A549 treated with CORT108297 at 1 μM for 4 hours (cell line): ENCODE measurements at places on chromosomes 2 and 18. TPM values are rescaled to one million over a fixed set of nuclear protein-coding genes. Genes with fewer than 3 reads are reported as not detected.

SKOR2 gene
- not detected in 5 replicates for total RNA-seq

SPOPL gene
- 7.0 to 9.9 TPM (median 8.4 TPM) in 5 replicates for total RNA-seq

PPP1R1C gene
- 1.6 to 2.2 TPM (median 1.8 TPM) in 5 replicates for total RNA-seq

REG3A gene
- total RNA-seq = not detected in 5 replicates

C1D gene
- 34.9 to 60.9 TPM (median 35.6 TPM) in 5 replicates for total RNA-seq

LIMS2 gene
- 5.4 to 7.6 TPM (median 6.6 TPM) in 5 replicates for total RNA-seq

DGUOK gene
- 146 to 161 TPM (median 148 TPM) in 5 replicates for total RNA-seq

CERKL gene
- total RNA-seq = 0.18 to 0.41 TPM (median 0.35 TPM) in 5 replicates

TWIST2 gene
- 10.5 to 20.7 TPM (median 19.4 TPM) in 5 replicates for total RNA-seq

OSBPL1A gene
- total RNA-seq = 9.9 to 15.1 TPM (median 11.5 TPM) in 5 replicates

STARD6 gene
- total RNA-seq = 0.15 TPM in 1 of 5 replicates, not detected in the others

SLC5A7 gene
- total RNA-seq = not detected in 5 replicates

TOGARAM2 gene
- total RNA-seq = 0.08 to 0.23 TPM (median 0.19 TPM) in 5 replicates

AOX1 gene
- total RNA-seq = 2.8 to 4.2 TPM (median 3.5 TPM) in 5 replicates

PID1 gene
- 2.9 to 3.8 TPM (median 3.2 TPM) in 5 replicates for total RNA-seq

IL1R2 gene
- 0.53 to 0.97 TPM (median 0.68 TPM) in 5 replicates for total RNA-seq

KDSR gene
- 34.6 to 42.4 TPM (median 40.3 TPM) in 5 replicates for total RNA-seq

ATOH8 gene
- 5.3 to 10.6 TPM (median 8.1 TPM) in 5 replicates for total RNA-seq

VWA3B gene
- total RNA-seq = 0.06 to 0.26 TPM (median 0.09 TPM) in 5 replicates

MC4R gene
- not detected in 5 replicates for total RNA-seq

ABCB11 gene
- total RNA-seq = 0.01 to 0.02 TPM (median 0.02 TPM) in 5 replicates

POTEJ gene
- not detected in 5 replicates for total RNA-seq

ELMOD3 gene
- total RNA-seq = 10.8 to 14.5 TPM (median 12.7 TPM) in 5 replicates

MRO gene
- total RNA-seq = 0.05 to 0.10 TPM (median 0.08 TPM) in 5 replicates

FBXO36 gene
- total RNA-seq = 0.89 to 1.4 TPM (median 1.3 TPM) in 5 replicates

ANTXR1 gene
- total RNA-seq = 106 to 157 TPM (median 144 TPM) in 5 replicates

TTC31 gene
- 15.5 to 20.4 TPM (median 17.6 TPM) in 5 replicates for total RNA-seq

SCN3A gene
- total RNA-seq = 0.01 TPM in 2 of 5 replicates, not detected in the others

NIFK gene
- 59.3 to 77.9 TPM (median 63.7 TPM) in 5 replicates for total RNA-seq

RGPD4 gene
- total RNA-seq = 0.03 to 0.10 TPM (median 0.07 TPM) in 5 replicates

PLCL1 gene
- total RNA-seq = 0.02 TPM in 1 of 5 replicates, not detected in the others

RAX gene
- total RNA-seq = not detected in 5 replicates

ASB18 gene
- not detected in 5 replicates for total RNA-seq

MOGAT1 gene
- total RNA-seq = not detected in 5 replicates

CRYGD gene
- not detected in 5 replicates for total RNA-seq

PUS10 gene
- total RNA-seq = 2.3 to 3.2 TPM (median 2.9 TPM) in 5 replicates

OTOF gene
- 0.05 to 0.15 TPM (median 0.07 TPM) in 5 replicates for total RNA-seq

RAB6C gene
- not detected in 5 replicates for total RNA-seq

DSEL gene
- 0.27 to 0.40 TPM (median 0.34 TPM) in 5 replicates for total RNA-seq

CCDC141 gene
- not detected in 5 replicates for total RNA-seq

HNMT gene
- total RNA-seq = 0.47 to 1.6 TPM (median 0.71 TPM) in 5 replicates

IL36A gene
- not detected in 5 replicates for total RNA-seq

TWSG1 gene
- 13.5 to 19.0 TPM (median 16.7 TPM) in 5 replicates for total RNA-seq

ZNF892 gene
- total RNA-seq = 0.17 to 0.60 TPM (median 0.45 TPM) in 5 replicates

HOXD12 gene
- total RNA-seq = not detected in 5 replicates

SMAD2 gene
- total RNA-seq = 54.8 to 72.5 TPM (median 66.0 TPM) in 5 replicates

PLEKHH2 gene
- total RNA-seq = 0.74 to 1.2 TPM (median 1.1 TPM) in 5 replicates

FMNL2 gene
- total RNA-seq = 26.0 to 34.8 TPM (median 32.0 TPM) in 5 replicates

USP34 gene
- 45.6 to 59.2 TPM (median 47.5 TPM) in 5 replicates for total RNA-seq

PLGLB1 gene
- 0.38 to 1.0 TPM (median 0.80 TPM) in 5 replicates for total RNA-seq

CPO gene
- 0.09 to 0.15 TPM (median 0.12 TPM) in 3 of 5 replicates, not detected in the others for total RNA-seq

MSTN gene
- total RNA-seq = not detected in 5 replicates

LRP1B gene
- total RNA-seq = not detected in 5 replicates

FAM237A gene
- not detected in 5 replicates for total RNA-seq

IL36RN gene
- 0.05 to 0.25 TPM (median 0.14 TPM) in 4 of 5 replicates, not detected in the other for total RNA-seq
